ENCODE measurements at places on chromosomes 1 and 21. TPM values are rescaled to one million over a fixed set of nuclear protein-coding genes. Genes with fewer than 3 reads are reported as not detected.
A peak's percentile ranks its signal among the peaks of the same experiment; 100 is the strongest.

The TENT5C gene
- 36.3 TPM for total RNA-seq

The FTCD gene
- 1.00 TPM for total RNA-seq

The MAEL gene
- not detected for total RNA-seq

GRCh38 chr1:221878134-221878533 is 136.2 kb upstream of the DUSP10 start:
- H3K4me1 ChIP-seq = peaks cover 24% of the 10 kb centered on the region
- H3K27me3 ChIP-seq = peaks cover 22% of the 10 kb centered on the region
- no peak for DNase-seq
- H3K36me3 ChIP-seq = no peaks in the 10 kb centered on the region
- H3K27ac ChIP-seq = no peak overlapping the region
- H3K4me3 ChIP-seq = no peak overlapping the region

GRCh38 chr1:99348397-99349132 is 84.3 kb downstream of the PLPPR4 start:
- H3K27ac ChIP-seq = no peak overlapping the region
- H3K27me3 ChIP-seq = no peaks in the 10 kb centered on the region
- no peak for DNase-seq
- H3K4me3 ChIP-seq = no peak overlapping the region
- no peaks in the 10 kb centered on the region for H3K36me3 ChIP-seq

GRCh38 chr1:94036730-94037129 is 84.2 kb downstream of the ABCA4 start:
- H3K27ac ChIP-seq = peak overlapping the region; percentile 88
- no peak for DNase-seq
- H3K36me3 ChIP-seq = peaks cover 1% of the 10 kb centered on the region
- peak overlapping the region; percentile 76 for H3K4me3 ChIP-seq
